NCI-H1105 (cell line): ENCODE measurements at places on chromosomes 7 and 10.

GRCh38 chr7:140494867-140495266, 15.6 kb upstream of the MKRN1 start:
- no peak for DNase-seq

DNA sequence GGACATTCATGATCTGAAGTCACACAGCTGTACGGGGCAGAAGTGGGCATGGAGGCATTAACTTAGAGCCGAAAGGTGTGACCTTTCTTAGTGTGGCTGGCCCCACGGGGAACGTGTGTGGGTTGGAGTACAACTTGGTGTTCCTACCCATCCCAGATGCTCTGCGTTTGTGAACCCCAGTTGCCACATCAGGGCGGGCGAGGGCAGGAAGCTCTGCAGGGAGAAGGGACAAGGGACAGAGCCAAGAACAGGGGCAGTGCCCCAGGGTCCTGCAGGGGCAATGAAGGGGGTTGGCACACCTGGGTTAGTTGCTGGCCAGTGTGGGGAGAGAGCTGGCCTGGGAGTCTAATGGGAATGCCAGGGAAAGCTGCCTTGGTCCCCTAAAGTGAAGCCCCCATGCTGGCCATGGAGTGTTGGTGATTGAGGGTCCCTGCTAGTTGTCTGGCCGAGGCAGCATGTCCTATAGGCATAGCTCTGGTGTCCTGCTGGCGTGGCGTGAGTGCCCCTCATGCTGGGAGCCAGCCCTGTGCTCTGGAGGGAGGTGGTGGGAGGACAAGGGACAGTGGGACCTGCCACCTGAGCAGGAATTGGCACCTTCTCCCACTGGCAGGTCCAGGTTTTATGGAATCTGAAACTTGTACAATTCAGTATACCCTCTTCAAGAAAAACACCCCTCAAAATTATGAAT, 18.9 kb downstream of the HTRA1 start:
- no peak for DNase-seq

- no peak for DNase-seq
These were observed 44.9 kb upstream of the SVOPL start for GRCh38 chr7:138746073-138746472.

DNA sequence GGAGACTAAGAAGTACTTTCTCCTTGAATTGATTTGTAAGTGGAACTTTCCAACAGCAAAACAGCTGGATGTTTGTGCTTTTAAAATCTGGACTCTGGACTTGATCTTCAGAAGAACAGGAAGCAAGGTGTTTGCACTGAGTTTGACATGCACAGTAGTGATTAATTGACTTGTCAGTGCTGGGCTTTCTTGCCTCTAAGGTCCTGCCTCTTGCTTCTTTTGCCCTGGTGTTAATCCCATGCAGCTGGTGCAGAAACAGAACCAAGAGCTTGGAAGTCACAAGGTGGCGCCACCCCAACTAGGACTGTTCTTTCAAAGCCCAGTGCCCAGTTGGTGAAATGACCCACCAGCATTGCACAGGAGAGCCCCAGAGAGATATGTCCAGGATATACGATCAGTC, 66.8 kb upstream of the SEPHS1 start:
- DNase-seq = no peak

- peak; percentile 40 for DNase-seq
These were observed 26.4 kb downstream of the PRF1 start for GRCh38 chr10:70575874-70576802.

DNA sequence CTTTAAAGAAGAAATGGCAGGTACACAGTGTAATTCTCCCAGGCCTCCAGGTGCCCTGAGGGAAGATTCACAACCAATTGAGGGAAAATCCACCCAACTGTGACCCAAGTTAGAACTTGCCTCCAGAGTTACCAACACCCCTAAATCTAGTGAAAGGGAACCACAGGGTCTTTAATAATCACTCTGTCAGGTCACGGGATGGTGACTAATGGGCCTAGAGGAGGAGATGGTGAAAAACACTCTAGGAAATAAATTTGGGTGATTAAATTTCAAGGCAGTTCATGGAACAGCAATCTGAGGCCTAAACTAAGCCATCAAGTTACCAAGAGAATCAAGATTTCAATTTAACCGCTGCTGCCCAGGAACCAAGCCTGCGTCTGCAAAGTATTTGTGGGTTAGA, 26.7 kb upstream of the SLF2 start:
- no peak for DNase-seq

- DNase-seq = no peak
These were observed 2.5 kb upstream of the MACC1 start for GRCh38 chr7:20219446-20220292.

- DNase-seq = no peak
These were observed 2.0 kb downstream of the MNX1 start for GRCh38 chr7:157008206-157009169.

DNA sequence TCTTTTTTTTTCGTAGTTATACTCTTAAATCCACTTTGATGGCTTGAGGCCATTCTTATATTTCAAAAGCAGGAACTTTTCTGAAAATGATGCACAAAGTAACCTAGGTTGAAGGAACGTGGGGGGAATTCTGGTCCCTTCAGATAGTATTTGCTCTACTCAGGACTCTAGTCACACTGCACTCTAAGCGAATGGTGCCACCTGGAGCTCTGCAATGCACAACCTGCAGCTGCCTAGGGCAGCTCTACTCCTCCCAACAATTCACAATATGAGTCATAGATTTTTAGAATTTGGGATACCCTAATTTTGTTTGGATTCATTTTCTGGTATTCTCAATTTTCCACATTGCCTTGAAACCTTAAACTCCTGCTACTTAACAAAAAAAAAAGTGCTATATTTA, 17.3 kb downstream of the SYPL1 start:
- DNase-seq = no peak

- no peak for DNase-seq
These were observed 209.1 kb downstream of the TRIL start for GRCh38 chr7:28748933-28749584.

DNA sequence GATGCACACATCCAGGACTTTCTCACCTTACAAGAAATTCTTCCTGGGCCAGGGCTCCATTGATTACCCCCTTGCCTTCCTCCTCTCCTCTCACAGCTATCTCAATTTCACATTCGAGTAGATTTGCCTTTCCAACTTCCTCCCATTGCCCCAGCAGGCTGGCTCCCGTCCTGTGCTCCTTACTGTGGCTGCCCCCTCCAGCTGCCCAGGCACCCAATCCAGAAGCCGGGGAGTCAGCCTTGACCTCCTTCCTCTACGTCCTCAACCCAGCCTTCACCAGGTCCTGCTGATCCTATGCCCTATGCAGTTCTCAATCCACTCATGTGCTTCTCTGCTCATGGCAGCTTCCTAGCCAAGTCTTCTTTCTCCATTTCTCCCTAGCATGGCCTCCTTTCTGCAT, 85.7 kb upstream of the GPR26 start:
- no peak for DNase-seq
